Stimulated activated CD8-positive, alpha-beta memory T cell treated with anti-CD3 and anti-CD28 coated beads, Interleukin-4, amount 100 ng/mL, for 4 hours (primary cell): ENCODE measurements at places on chromosomes 2 and 18.
A peak's percentile ranks its signal among the peaks of the same experiment; 100 is the strongest.

GRCh38 chr2:171210864-171211431 is 50.3 kb upstream of the TLK1 start:
- DNase-seq: no peak

DNA sequence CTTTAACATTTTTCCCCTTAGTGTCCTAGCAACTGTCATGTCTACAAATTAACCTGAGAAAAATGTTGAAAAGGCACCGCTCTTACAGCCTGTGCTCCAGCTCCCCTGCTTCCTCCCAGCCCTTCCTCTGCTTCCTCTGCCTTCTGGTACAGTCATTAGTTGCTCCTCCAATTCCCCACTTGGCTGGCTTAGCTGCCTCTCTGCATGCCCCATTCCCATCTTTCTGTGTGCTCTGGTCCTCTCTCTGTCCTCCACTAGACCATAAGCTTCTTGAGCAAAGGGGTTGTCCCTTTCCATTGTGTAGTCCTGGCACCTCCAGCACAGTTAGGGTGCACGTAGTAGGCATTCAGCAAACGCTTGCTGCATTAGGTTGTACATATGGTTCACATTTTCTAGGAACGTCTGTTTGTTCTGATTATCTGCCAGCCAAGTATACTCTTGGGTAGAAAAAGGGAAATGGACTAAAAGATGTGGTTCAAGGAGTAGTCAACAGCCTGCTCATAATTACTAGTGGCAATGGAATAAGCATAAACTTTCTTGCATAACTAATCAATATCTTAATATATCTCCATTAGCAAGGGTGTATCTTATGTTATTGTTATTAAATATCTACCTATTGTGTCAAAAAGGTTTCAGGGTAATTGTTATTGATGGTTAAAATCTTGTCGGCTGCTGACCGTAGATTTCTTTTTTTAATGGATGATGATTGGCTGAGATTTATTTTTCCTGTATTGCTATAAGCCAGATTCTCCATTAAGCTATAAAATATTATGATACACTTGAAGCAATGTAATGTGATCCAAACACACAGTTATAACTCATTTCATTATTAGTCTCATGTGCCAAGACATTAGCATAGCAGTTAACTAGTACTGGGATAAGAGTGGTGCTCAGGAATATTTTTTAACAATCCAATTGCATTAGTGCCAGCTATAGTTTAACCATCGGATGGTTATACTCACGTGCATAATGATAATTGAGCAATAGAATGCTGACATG is 340.1 kb downstream of the SLC4A3 start:
- DNase-seq: no peak

GRCh38 chr2:218908721-218909619 is 28.3 kb downstream of the WNT10A start:
- DNase-seq: peak; percentile 75

DNA sequence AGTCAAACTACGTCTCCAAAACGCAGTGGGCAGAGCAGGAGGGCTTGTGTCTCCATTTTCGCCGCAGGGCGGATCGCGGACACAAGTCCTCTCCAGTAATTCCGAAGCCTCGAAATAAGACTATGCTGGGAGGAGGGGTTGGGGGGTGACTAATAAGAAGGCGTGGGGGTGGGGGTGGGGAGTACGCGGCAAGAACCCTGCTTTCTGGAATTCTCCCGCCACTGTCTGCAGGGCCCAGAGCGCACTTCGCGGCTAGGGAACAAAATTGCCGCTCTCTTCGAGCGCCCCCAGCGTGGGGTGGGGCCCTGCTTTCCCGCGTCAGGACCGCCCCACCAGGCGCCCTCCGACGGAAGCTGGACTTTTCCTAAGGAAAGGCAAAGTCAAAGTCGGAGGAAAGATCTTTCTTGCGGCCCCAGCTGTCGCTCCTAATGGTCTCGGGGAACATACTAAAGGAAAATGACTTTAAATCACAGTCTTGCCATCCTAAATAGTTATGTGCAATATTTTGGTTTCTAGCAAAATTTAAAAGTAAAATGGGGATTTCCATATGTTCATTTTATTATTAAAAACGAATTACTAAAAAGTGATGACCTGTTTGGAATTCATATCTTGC is 11.9 kb downstream of the NR4A2 start:
- DNase-seq: no peak

GRCh38 chr2:240297256-240298116 is 138.0 kb upstream of the GPC1 start:
- DNase-seq: no peak

DNA sequence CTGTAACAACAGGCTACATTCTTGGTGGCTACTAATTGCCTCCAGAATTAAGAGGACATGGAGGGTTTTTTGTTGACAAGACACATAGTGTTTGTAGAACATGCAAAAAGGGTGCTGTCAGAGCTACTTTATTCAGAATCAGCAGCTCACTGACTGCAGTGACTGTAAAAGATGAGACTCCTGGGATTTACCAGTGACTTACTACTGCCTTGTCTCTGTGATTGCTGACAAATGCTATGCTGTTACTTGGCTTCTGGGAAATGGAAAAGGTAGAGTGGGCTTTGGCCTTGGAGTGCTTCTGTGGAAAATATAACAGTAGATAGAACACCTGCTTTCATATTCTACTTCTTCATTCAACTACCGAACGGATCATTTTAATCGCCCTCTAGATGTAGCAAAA is 47.8 kb downstream of the GREB1L start:
- DNase-seq: no peak

DNA sequence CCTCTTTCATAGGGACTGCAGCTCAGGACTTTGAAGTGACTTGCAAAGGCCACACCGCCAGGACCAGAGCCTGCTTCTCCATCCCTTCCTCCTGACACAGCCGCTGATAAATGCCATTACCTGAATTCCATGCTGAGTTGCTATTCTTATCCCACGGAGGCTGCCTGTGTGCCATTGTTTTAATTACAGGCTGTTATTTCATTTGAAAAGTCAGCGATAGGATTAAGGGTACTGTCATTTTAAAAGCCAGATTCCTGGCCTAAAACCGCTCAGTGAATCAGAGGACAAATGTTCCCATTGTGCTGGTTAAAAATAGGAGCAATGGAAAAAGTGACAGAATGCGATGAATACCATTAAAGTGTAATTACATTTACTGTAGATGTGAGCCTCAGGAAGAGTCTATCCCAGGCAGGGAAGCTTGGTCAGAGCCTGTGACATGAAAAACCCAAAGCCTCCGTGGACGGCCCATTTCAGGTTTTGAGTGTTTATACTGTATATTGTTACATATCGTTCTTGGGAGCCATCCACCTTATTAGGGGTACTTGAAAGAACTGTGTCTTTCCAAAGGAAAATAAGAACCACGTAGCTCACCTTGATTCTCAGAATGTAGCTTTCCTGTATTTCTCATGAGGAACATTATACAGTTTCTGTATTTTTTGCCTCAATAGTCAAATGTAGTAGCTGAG is 41.3 kb downstream of the PDCL3 start:
- no peak for DNase-seq
